ENCODE measurements at places on chromosomes 3 and 15.

- no peak for DNase-seq
These were observed 116.9 kb downstream of the BDH1 start for GRCh38 chr3:197438906-197439305.

GRCh38 chr15:38440353-38441129 lies 13.4 kb upstream of the FAM98B start:
- peak; percentile 93 for DNase-seq

- DNase-seq: no peak
These were observed 102.0 kb upstream of the SGO1 start for GRCh38 chr3:20288050-20288449.

DNA sequence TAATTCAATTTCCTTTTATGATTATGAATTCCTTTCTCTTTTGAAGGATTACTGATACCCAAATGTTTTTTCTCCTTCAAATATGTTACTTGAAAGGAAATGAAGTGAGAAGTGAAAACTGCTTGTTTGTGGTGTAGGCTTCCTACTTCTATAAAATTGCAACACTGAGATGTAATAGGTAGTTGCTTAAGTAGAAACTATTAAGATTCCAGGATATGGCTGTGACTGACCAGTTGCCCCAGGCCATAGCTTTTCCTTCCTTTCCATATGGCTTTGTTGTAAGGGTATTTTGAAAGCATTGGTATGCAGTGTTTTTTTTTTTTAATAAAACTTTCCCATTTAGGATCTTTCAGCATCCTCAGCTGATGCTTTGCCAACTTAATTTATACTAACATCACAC lies 28.5 kb downstream of the DNAJC13 start:
- DNase-seq: no peak

GRCh38 chr3:109685084-109686079 lies 348.0 kb upstream of the DPPA4 start:
- no peak for DNase-seq

DNA sequence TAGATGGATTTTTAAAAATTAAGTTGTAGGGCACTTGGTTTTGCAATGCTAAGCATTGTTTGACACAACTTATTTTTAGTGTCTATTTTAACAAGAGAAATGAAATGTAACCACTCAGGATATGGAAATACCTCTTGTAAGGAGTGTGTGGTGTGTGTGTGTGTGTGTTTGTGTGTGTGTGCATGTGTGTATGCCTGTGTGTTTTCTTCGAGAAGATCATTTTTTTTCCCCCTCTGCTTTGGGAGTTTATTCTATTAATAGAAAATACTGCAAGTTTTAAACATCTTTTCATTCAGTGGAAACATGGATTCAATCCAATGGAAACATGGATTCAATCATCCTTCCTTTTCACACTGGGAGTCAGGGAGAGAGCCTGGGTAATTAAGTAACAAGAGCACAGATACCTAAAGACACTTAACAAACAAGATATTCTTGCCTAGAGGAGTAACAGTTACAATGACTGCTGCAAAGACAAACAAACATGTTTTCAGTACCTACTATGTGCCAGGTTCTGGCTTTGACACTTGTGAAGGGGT lies 567.2 kb upstream of the TBL1XR1 start:
- no peak for DNase-seq

GRCh38 chr3:75188962-75189361 lies 475.2 kb upstream of the FRG2C start:
- no peak for DNase-seq

DNA sequence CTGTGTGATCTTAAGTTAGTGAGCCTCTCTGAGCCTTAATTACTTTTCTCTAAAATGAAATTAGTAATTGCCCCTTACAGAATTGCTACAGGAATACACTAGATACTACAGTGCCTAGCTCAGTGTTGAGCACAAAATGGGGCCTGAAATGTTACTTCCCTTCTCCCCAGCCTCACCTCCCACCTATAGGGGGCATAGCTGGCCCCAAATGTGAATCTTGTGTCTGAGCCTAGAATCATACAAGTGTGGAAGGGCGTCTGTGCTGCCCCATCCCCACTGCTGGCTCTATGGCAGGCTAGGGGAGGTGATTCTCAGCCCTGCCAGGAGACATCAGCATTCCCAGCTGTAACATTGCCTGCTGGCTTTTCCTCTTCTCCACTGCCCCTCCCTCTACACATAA lies 42.7 kb downstream of the IFT122 start:
- DNase-seq: peak; percentile 1

DNA sequence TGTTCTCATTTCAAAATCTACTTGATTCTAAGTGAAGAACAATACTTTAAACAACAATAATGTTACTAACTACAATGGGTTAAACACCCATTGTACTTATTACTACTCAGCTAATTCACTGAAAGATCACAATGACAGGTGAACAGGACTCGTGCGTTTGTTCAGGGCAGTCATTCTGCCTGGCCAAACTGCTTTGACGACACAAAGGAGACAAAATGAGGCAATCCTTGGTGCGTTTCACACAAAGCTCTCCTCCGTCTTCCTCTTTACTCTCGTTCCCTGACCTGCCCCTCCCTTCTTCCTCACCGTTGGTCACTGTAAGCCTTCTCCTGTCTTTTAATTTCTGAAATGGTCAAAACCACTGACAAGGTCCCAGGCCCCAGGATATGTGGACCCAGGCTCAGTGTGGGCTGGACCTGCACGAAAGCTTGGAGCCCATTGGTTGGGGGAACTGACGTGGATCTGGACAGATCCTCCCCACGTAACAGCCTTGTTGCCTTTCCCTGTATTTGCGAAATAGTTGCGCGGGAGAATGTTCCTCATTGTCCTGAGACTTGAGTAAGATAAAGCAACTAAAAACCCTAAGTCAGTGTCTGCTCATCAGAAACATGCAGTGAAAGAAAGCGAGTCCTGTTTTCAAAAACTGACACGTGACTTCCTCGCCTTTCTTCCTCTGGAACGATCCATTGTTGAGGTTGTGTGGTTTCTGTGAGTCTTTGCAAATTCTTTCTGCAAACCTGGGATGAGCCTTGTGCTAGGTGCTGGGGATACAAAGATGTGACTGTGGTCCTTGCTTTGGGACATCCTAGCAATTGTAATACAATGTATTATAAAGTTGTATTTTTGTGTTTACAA lies 147.1 kb upstream of the RGMA start:
- no peak for DNase-seq

DNA sequence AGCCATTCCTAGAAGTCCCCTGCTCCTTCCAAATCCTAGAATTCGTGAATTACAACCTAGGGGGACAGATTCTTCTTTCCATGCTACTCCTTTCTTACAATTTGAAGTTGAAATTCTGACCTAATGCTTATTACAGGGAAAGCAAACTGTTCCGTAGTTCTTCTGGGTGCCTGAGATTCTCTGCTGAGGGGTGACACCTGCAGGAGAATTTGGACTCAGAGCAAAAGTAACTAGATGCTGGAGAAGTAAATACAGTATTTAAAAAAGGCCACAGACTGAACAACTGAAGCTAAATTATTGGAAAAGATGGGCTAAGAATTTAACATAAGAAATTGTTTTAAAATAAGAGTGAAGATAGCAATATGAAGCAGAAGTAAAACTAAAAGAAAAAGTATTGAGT lies 37.9 kb downstream of the ACAD9 start:
- DNase-seq: no peak

- DNase-seq: no peak
These were observed 24.7 kb downstream of the PARP15 start for GRCh38 chr3:122602011-122602710.

- DNase-seq: no peak
These were observed 35.3 kb upstream of the CDCP1 start for GRCh38 chr3:45181496-45181895.

DNA sequence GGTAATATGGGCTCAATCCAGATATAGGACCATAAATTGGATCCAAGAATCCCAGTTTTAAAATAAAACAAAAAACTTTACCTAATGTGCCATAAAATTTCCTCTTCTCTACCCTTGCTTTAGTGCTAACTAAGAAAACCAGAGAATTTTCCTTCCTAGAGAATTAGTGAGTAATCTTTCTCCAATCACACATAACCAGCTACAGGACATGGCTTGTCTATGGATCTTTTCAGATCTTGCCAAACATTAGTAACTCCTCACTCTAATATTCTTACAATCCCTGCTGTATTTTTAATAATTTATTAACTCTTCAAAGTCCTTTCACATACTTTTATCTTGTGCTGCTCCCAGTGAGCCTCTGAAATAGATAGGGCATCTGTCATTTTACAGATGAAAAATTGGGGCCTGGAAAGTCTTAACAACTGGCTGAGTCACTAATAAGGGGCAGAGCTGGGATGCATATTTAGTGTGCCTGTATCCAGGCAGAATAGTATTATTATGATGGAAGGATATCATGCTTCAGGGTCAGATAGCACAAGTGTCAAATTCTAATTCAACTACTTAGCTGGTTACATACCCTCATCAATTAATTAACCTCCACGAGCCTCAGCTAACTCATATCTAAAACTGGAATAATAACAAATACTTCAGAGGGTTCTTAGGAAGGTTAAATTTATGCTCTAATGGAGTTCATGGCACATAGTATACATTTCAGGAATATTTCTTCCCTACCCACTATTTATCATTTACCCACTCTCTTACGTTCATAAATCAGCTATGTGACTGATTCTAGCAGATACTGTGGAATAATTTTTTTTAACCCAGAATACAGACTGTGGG lies 5.6 kb downstream of the ZBED2 start:
- DNase-seq: no peak

DNA sequence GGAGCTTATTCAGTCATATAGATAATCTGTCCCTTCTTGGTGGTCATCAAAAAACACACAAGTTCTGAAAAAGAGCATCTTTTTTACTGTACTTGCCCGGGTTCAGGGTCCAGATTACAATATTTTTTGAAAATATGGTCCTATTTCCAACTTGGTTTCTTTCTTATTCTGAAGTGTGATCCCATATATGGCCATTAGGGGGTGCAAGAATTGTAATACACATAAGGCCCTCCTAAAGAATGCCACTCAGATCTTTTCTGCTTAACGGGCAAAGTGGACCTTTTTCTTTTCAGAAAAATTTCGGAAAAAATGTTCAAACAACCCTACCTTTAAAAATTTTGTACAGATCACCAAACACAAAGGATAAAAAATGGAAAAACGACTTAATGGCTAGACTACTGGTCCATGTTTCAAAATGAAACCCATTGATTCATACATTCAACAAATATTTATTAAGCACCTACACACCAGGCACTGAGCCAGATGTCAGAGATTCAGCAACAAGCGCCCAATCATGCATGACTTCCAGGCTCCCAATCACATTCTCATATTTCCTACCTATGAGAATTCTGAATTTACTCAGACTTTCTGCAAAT lies 102.0 kb upstream of the MYRIP start:
- DNase-seq: peak; percentile 48

DNA sequence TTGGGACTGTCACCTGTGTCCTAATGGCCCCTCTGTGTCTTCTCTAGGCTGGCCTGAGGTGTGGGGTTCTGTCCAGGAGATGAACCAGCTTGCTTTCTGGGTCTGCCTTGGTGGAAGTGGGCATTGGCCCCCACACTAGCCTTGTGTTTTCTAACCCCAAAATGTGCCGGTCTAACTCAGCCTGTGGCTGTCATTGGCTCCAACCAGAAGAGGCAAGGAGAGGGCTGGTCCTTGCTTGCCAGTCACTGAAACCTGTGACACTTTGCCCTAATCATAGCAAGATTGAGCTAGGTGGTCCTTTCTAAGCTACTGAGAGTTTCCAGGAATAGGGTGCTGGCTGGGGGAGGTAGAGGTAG lies 2.2 kb downstream of the C15orf39 start:
- DNase-seq: no peak

DNA sequence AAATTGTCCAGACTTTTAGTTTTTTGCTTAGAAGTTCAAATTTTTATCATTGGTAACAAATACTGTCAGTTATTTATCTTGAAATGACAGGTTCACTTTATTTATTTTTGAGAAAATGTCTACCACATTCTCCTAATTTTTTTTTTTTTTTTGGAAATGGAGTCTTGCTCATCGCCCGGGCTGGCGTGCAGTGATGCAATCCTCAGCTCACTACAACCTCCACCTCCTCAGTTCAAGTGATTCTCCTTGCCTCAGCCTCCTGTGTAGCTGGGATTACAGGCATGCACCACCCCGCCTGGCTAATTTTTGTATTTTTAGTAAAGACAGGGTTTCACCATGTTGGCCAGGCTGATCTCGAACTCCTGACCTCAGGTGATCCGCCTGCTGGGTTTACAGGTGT lies 16.1 kb upstream of the EBLN2 start:
- DNase-seq: no peak

DNA sequence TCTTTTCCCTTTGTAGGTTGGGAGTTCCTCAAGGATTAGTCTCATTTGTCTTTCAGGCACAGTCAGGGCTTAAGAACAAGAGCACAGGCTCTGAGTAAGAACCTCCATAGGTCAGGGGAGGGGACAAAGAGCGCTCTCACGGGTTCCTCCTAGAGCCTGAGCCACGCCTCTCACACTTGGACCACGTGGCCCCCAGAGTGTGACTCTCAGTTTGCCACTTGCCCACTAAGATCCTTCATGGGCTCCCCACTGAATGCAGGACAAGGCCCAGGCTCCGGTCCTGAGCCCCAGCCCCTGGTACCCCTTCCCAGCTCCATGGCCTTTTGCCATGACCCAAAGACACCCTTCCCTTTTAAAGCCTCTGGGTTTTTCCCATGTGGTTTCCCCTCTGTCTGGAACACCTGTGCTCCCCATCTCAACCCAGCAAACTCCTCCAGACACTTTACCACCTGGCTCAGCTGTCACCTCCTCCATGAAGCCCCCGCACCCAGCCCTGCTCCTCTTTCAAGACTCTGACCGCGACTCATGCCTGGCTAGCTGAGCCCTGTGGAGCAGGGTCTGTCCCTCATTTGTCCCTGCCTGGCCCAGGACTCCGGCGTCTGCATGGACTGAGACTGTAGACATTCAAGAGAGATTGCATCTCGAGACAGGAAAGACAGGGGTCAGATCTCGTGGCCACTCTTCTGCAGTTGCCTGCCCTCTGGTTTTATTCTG lies 32.7 kb downstream of the IQSEC1 start:
- DNase-seq: peak; percentile 6

DNA sequence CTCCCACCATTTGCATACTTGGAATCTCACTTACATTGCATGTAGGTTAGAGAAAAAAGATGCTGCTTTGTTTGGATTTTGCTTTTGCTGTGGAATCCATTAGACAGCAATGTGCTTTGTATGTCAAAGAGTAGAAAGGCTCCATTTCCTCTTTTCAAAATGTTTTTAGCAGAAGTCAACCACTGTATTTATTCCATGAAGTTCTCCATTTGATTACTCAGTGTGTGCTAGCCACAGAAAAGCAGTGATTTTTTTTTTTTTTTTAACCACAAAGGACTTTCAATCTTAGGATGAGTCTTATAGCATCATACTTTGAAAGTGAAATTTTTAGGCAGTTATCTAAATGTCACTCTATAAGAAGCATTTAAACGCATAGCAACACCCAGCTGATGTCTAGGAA lies 285.0 kb upstream of the ADAMTS9 start:
- DNase-seq: no peak

- no peak for DNase-seq
These were observed 15.9 kb upstream of the PLXND1 start for GRCh38 chr3:129622226-129622874.

- peak; percentile 95 for DNase-seq
These were observed 46.8 kb downstream of the MGLL start for GRCh38 chr3:127775398-127776109.

- no peak for DNase-seq
These were observed 30.6 kb downstream of the TBC1D2B start for GRCh38 chr15:78046796-78047341.
